Activated CD4-positive, CD25-positive, alpha-beta regulatory T cell treated with anti-CD3 and anti-CD28 coated beads, Interleukin-2, amount 50 U/mL, for 72 hours (primary cell): ENCODE measurements at places on chromosomes 3 and 15.

GRCh38 chr3:128787256-128788253 is 61.6 kb downstream of the RAB7A start:
- no peak for DNase-seq

- no peak for DNase-seq
These were observed 164.5 kb downstream of the IGF1R start for GRCh38 chr15:98812716-98813446.

DNA sequence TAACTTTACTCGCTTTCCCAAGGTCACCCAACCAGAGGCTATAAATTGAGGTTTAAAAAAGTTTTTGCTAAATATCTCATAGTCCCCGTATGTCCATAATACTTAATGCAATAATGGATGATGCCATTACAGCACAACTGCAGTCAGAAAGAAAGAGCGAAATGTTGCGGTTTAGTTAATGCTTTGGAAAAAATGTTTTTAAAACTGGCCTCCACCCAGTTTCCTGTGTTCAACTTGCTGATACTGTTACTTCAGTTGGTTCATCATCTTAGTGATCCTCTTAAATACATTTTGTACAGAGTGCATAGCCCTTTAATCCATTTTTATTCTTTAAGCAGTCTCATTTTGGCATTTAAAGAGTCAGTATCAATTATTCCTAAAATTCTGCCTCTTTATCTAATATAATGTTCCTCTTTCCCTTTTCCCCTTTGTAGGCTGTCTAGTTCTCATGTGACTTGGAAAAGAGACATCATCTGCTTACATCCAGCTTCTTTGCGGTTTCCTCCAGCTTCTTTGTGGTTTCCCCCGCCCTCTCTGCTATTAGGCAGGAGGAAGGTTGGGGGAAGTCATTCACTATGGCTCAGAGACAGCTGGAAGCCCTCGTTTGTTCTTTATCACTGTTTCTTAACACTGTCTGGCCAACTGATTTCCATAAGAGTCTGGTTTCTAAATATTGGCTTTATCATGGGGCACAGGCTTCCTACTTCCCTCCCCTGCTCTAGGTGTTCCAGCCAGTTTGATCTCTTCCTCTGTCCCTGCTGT is 154.3 kb downstream of the GOLIM4 start:
- DNase-seq: no peak

- no peak for DNase-seq
These were observed 9.2 kb downstream of the GATA2 start for GRCh38 chr3:128483657-128484403.

DNA sequence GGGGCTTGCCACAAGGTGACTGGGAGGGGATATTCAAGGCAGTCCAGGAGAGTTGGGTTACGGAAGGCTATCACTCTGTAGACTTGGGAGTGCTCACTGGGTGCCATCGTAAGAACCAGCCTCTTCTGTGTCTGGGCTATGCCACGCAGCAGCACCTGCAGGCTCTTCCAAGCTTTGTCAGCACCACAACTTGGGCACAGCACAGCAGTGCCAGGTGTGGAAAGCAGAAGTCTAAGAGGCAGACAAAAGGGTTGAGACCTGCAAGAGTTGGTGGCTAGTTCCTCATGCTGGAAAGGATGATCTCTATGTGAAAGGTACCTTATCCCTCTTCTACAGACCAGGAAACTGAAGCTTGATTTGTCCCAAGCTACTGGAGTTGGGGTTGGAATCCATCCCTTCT is 15.8 kb downstream of the CX3CR1 start:
- DNase-seq: no peak

GRCh38 chr3:150110097-150110496 is 139.4 kb upstream of the PFN2 start:
- DNase-seq: no peak

DNA sequence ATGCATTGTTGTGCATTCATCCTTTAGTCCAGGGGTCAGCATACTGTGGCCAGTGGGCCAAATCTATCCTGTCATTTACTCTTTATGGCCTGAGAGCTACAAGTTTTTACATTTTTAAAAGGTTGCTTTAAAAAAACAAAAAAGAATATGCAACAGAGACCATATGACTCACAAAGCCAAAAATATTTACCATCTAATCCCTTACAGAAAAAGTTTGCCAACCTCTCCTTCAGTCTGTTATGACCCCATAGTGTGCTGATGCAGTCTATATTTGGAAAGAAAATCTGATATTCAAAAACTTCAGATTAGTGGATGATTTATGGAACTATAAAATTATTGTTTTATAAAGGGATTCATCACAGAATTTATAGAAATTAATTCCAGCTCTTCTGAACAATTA is 237.5 kb upstream of the IL12A start:
- DNase-seq: no peak

DNA sequence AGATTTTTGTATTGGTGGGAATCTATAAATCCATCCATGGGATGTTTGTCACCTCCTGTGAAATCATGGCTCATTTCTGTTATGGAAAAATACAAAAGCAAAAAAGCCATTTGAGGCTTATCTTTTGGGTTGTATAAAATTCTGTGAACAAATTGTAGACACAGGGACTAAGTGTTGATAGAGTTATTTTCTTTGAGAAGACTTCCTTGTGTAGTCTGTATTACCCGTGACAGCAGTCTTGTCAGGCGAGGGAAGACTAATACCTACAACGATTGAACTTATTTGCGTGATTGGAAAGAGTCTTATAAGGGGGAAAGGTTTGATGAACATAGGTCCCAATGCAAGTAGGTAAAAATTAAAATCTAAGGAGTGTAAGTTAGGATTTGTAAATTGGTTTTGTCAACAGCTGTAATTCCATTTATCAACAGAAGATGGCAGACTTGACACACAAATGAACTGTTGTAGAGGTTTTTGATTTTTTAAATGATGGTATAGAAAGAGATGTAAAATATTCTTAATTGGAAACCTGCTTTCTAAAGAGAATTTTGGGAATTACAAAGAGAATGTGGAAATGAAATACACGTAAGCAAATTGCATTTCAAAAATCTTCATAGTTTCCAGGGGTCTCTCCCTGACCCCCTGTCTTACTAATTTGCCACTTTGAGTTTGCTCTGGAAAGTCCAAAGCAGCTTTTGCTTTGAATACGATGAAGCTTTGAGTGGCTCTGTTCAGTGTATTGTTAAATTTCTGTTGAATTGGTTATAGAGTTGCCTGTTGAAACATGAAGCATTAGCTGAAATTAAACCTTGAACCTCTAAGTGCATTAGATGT is 33.2 kb downstream of the SLC25A26 start:
- DNase-seq: no peak

- DNase-seq: no peak
These were observed 59.8 kb upstream of the FGD5 start for GRCh38 chr3:14758959-14759358.

GRCh38 chr3:165820671-165821123 is 16.5 kb downstream of the BCHE start:
- DNase-seq: no peak

- no peak for DNase-seq
These were observed 347.5 kb upstream of the TMCO5A start for GRCh38 chr15:37586976-37587375.

DNA sequence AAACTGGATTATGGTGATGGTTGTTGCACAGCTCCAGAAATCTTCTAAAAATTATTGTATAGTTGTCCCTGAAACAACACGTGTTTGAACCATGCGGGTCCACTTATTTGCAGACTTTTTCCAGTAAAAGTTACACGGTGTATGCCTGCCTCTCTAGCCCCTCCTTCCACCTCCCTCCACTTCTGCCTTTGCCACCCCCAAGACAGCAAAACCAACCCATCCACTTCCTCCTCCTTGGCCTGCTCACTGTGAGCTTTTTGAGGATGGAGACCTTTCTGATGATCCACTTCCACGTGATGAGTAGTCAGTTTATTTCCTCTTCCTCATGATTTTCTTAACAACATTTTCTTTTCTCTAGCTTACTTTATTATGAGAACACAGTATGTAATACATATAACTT is 5.4 kb downstream of the CYFIP1 start:
- DNase-seq: no peak

GRCh38 chr3:13548696-13549622 is at the start of gene FBLN2:
Gene FBLN2, plus strand, starts transcription at chr3:13549125. Its CDS starts 21,231 bp downstream, at chr3:13570356.
- DNase-seq: no peak

DNA sequence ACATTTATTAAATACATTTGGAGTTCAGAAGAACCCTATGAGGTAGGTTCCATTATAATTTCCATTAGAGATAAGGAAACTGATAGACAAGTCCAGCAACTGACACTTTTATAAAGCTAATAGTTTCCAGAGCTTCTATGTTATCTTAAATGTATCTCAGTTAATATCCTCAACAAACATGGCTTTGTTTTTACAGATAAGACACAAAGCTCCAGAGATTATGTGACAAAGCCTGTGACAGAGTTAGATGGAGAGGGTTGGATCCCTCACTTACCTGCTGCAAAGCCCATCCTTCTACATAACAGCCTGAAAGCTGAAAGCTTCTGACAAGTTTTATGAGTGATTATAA is 473 bp upstream of the COMMD2 start:
- no peak for DNase-seq
